Placental pericyte (primary cell): ENCODE measurements at places on chromosomes 11 and 22. TPM values are rescaled to one million over a fixed set of nuclear protein-coding genes. Genes with fewer than 3 reads are reported as not detected.

Gene ST3GAL4
- 21.0 and 46.1 TPM in 2 replicates for total RNA-seq

Gene ART1
- total RNA-seq, result not detected in 2 replicates

Gene C11orf87
- total RNA-seq, result not detected in 2 replicates

Gene HBD
- not detected in 2 replicates for total RNA-seq

Gene C1QTNF5
- total RNA-seq, result 0.86 and 6.8 TPM in 2 replicates

Gene SLC22A25
- not detected in 2 replicates for total RNA-seq

Gene C11orf52
- not detected in 2 replicates for total RNA-seq

Gene C22orf23
- 0.43 and 0.66 TPM in 2 replicates for total RNA-seq

Gene CAPRIN1
- total RNA-seq, result 152 and 300 TPM in 2 replicates

Gene APOBEC3A
- total RNA-seq, result not detected in 2 replicates

Gene RAG2
- total RNA-seq, result not detected in 2 replicates

Gene MS4A6E
- total RNA-seq, result not detected in 2 replicates

Gene IGSF22
- total RNA-seq, result not detected in 2 replicates

Gene C11orf91
- 0.14 TPM in 1 of 2 replicates, not detected in the other for total RNA-seq

Gene OR51B5
- total RNA-seq, result 0.57 TPM in 1 of 2 replicates, not detected in the other

Gene CCDC87
- 0.29 and 0.44 TPM in 2 replicates for total RNA-seq

Gene SERPIND1
- 0.22 and 0.72 TPM in 2 replicates for total RNA-seq

Gene SLC22A12
- not detected in 2 replicates for total RNA-seq

Gene PRG3
- not detected in 2 replicates for total RNA-seq

Gene TUB
- 0.57 and 0.88 TPM in 2 replicates for total RNA-seq

Gene MRPL49
- 53.4 and 89.2 TPM in 2 replicates for total RNA-seq

Gene TMEM151A
- 0.88 TPM in 1 of 2 replicates, not detected in the other for total RNA-seq

Gene OR51V1
- total RNA-seq, result not detected in 2 replicates
